ENCODE measurements at places on chromosomes 5 and 9.

DNA sequence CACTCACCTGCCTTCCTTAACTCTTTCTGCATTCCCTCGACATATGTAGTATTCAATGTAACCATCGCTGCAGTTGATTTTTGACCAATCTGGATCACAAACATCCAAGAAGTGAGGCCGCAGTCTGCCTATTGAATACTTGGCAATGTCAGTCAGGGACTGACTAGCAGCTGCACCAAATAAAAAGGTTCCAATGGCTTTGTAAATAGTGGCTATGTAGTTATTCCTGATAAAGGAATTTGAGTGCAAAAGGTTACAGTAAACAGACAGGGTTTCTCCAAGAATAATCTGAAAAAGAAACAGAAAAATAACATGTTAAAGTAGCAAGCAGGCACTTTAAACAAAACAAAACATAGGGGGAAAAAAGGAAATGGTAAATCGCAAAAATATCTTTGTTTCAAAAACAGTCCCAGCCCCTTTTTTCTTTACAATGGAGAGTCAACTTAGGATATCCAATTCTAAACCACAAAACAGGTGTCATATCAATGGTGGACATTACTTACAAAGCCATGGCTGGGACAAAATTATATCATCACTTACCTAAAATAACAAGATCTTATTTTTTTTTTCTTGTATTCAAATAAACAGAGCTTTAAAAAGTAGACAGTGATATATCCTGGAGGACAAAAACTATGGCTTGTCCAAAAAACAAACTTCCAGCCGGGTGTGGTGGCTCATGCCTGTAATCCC, 66.8 kb downstream of the PLPP1 start:
- DNase-seq = no peak

- DNase-seq = no peak
These were observed 124.3 kb upstream of the ANKRD55 start for GRCh38 chr5:56357426-56357825.

DNA sequence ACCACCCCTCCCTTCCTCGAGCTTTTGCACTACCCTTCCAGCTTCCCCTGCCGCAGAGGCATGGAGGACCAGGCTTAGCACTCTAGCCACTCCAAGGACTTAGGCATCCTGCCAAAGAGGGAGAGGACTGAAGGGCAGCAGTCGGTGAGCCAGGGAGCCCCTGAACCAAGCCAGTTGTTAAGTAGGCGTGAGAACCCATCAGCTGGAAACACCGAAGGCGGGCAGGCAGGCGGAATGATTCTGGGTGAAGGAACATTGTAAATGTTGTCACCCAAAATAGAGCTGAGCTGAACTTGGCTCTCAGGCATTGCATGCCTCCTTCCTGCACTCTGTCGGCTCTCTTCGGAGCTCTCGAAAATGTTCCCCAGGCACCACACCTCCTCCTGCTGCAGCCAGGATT, 42.8 kb downstream of the NRG2 start:
- no peak for DNase-seq

DNA sequence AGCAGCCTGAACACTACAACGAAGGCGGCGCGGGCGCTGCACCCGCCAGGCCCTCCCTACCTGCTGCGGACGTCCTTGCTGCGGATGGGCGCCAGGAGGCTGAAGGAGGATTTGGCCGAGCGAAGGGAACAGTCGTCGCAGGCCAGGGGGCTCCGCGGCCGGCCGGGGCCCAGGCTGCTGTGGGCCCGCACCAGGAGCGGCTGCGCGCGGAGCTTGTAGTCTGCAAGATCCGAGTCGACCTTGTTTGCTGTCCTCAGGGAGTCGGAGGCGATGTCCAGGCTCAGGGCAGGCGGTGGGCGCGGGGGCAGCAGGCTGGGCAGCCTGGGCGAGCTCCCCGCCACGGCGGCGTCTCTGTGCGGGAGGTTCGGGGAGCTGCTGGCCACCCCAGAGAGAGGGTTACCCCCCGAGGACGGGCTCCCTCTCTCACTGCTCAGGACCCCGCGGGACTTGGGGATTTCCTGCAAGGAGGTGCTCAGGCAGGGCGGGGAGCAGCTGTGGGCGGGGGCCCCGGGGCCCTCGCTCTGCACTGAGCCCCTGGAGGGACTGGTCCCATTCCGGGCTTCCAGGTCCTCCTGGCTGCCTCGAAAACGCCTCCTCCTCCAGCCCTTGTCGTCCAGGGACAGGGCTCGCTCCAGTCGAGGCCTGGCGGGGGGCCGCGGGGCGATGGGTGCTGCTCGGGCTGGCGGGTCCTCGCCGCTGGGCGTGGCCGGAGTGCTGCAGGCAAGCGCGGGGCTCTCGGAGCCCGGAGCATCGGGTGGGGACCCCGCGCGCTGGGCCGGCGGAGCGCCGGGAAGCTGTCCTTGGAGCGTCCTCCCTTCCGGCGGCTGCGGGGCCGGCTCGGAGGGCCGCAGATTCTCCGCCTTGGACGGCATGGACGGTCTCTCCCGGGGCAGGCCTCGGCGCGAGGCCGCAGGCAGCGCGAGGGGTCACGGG, 831 bp downstream of the INPP5E start:
- DNase-seq = no peak

- no peak for DNase-seq
These were observed 31.7 kb upstream of the LRRC14B start for GRCh38 chr5:159448-160172.

DNA sequence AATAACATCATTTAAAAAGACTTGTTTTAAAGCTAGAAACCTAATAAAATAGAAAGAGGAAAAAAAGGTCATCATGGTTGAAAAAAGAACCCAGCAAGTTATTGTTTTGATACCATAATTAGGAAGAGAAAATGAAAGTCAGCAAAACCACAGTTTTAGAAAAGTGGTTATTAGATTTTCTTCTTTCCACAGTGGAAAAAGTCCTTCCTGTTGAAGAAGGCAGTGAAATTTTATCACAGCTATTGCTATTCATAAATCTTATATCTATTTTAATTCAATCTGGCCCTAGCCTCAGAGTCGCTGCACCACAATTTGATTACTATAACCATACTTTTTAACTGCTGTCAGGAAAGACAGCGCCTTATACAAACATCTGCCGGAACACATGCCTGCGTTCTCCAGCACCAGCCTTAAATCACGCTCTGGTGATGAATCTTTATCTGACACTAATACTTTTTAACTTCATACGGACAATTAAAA, 60.3 kb downstream of the MAPKAP1 start:
- no peak for DNase-seq

- DNase-seq = no peak
These were observed 15.9 kb upstream of the JAK2 start for GRCh38 chr9:4969130-4969529.

GRCh38 chr5:324736-325612, 3.5 kb downstream of the AHRR start:
- DNase-seq = no peak

- DNase-seq = no peak
These were observed 5.5 kb downstream of the NR3C1 start for GRCh38 chr5:143398053-143398355.

- no peak for DNase-seq
These were observed 7.0 kb downstream of the IGFBPL1 start for GRCh38 chr9:38417003-38417945.
